Pancreas (tissue), 10 donors: ENCODE measurements at places on chromosomes 4 and X. TPM values are rescaled to one million over a fixed set of nuclear protein-coding genes. Genes with fewer than 3 reads are reported as not detected.

DNA sequence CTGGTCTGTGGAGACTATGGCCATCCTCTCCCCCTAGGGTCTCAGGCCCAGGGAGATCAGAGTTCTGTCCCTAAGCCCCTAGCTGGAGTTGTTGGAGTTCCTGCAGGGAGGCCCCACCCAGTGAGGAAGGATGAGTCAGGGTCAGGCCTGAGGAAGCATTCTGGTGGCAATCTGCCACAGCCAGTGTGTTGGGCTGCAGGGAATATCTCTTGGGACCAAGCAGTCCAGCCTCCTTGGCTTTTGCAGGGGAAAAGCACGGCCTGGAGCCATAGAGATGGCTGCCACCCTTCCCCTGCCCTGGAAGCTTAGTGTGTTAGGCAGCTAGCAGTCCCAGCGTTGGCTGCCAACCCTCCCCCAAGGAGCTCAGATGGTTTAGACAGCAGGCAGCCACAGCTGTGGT, 202.4 kb downstream of the RTL9 start:
- DNase-seq = no peak

DNA sequence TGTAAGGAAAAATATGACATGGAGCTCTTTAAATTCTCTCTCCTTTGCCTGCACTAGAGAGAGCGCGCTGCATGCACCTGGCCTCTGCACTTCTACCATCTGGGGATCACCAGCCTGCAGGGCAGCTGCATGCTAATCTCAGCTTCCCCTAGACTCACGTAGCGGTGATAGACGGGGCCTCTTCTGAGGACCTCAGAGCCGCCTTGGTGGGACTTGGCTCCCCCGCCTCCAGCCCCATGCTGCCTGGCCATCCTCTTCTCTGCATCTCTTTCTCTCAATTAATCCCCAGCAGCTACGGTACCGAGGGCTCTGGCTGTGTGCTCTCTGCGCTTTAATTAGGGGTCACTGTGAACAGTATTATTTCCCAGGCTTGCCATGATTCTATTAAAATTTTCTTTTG, 52.8 kb upstream of the PSAPL1 start:
- no peak for DNase-seq

DNA sequence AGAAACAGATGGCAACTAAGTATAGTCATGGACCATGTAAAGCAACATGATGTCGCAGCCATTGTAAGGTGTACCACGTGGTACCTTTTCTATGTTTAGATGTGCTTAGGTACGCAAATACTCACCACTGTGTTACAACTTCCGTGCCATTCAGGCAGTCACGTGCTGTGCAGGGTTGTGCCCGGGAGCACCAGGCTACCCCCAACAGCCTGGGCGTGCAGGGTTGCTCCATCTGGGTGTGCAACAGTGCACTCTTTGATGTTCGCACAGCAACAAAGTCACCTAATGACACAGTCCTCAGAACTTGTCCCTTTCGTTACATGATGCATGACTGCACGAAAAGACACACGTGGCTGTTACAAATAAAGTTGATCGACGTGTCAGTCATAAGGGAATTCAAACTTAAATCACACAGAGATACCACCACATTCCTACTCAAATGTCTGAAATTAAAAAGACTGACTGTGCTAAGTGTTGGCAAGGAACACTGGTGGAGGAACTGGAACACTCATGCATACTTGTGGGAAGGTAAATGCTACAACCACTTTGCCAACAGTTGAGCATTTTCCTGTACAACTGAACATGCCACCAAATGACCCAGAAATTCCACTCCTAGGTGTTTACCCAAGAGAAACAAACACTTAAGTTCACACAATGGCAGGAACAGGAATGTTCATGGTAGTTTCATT, 24.3 kb downstream of the CPLX1 start:
- no peak for DNase-seq

GRCh38 chr4:108168671-108169523, at the start of gene LEF1:
LEF1 (minus strand) TSS chr4:108168932; CDS start chr4:108167767, 1,165 bp downstream.
- peak; percentile 69 for DNase-seq

GRCh38 chrX:110669572-110669971, 126.0 kb downstream of the CHRDL1 start:
- DNase-seq = no peak

DNA sequence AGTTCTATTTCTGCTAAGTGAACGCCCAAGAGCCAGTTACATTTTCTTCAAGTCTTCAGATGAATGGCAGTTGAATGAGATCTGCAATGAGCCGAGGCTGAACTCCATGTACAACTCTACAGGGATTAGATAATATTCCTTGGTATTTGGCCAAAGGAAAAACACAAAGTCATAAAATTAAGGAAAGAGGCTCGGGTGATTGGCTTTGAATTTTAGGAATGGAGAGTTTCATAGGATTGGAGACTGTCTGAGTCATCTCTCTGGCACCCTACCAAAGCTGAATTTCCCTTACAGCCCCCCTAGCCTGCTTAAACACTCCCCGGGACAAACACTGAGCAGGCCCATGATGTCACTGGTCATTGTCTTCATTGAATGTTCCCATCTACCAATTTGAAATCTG, 188.0 kb upstream of the C1QTNF7 start:
- DNase-seq = no peak

GRCh38 chrX:109441266-109441665, 40.6 kb downstream of the GUCY2F start:
- DNase-seq = no peak

GRCh38 chrX:56800801-56801200, 71.8 kb downstream of the NBDY start:
- no peak for DNase-seq

DNA sequence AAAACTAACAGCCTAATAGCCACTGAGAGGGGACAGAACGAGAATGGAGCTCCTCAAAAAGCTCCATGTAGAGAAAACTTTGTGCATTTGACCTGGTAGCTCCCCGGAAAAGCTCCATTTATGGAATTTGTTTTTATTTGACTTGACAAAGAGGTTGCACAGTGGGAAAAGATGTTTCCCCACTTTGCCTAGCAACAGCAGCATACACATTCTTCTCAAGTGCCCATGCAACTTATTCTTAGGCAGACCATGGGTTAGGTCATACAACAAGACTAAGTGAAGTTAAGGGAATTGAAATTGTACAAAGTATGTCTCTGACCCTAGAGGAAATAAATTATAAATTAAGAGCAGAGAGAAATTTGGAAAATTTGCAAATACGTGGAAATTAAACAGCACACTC, 949.6 kb upstream of the PRKX start:
- no peak for DNase-seq

GRCh38 chrX:135006187-135006586, 15.4 kb downstream of the SMIM10 start:
- DNase-seq = no peak

DNA sequence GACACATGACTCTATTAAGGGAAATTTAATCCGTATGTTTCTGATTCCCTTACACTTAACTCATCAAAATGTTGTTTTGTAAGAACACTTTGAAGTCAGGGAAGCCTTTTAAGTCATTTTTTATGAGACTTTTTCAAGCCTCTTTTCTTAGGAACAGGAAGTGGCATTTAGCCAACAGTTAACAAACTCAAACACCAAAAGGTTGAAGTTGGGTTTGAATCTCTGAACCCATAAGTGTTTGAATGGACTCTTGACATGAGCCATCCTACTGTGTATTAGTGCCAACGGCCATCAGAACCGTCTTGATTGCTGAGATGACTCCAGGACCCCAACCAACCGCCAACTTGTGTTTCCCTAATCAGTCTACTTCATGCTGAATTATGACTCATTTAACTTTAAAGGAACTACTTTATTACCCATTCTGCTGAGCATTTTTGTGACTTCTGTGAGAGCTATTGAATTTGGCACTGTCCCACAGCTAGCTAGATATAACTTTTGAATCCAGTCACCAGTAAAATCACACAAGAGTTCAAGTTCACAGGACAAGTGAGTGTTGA, 209.1 kb upstream of the FAT1 start:
- no peak for DNase-seq

DNA sequence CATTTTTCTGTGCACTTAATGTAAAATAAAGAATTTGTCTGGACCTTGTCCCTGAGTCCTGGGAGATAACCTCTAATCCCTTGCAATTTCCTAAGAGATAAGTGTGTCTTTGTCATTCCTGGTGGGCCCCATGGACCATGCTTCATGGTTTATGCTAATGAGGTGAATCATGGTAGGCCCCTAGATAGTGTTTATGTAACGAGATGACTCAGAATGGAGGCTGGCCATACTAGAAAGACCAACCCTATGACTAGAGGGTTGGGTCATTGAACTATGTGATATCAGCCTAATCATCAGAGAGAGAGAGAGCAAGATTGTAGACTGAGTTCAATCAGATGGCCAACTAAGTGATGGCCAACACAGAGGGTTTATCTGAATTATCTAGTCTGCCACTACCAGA, 64.2 kb upstream of the NHSL2 start:
- DNase-seq = no peak

DNA sequence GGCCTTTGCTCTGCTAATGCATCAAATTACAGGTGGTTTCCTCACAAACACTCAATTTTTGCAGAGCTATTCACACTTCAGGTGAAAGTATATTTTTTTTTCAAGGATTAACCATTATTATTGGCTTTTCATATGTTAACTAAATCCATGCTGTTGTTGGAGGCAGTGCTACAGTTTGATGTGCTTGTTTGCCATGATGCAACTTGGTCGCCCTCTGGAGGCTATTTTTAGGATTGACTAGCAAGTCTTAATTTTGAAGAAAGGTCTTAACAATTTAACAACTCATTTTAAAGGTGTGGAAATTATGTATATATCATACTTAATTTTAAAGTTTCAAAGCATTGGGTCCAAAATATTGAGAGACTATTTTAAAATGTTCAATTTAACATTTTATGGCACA, 168.8 kb upstream of the FAM47A start:
- no peak for DNase-seq

DNA sequence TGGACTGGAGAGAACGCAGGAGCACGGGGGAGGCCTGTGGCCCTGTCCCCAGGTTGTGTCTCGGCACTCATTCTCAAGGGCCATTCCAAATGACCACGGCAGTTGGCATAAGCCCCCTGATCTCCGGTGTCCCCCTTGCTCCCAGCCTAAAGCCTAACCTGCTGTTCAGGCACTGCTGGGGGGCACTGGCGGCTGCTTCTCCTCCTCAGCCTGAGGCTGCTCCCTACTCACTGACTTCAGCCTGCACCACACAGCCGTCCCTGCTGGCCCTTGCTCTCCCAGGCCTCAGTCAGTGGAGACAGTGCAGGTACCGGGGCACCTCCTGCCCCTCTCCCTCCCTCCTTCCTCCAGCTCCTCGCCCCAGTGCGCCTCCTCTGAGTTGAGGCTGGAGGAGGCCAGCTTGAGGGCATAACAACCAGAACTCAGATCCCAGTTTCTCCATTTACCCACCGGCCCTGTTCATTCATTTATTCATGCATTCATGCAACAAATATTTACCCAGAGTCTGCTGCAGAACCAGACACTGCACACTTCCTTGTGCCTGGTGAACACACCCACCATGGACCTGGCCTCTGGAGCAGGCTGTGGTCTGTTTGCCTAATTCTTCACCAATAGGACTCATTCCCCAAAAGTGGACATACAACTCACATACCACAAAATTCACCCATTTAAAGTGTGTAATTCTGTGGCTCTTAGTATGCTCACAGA, 65.0 kb downstream of the CPZ start:
- no peak for DNase-seq

DNA sequence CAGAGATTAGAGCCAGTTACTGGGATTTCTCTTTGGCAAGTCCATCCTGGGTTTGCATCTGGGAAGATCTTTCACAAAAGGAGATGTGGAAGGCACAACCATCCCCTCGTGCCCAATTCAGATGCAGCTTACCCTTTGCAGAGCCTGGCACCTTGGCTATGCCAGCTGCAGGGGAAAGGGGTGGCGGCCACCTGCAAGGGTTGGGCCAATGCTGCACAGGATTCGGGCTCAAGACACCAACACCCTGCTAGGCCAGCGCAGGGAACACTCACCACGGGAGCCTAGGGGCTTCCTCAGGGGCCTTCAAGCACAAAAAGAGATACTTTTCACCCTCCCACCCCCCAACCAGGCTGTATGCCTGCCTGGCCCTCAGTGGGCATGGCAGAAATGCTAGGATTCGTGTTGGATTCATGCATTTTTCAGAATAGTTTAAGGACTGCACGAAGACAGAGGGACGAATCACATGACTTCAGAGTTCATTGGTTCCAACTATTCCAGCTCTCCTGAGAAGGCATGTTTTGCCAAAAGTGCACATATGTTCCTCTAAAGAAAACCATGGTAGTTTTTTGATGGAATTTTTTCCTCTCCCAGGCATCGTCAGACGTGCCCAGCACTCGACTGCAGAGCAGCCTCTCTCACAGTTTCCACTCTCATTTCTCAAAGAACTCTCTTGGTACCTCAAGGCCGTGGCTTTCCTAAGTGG, 94.4 kb downstream of the PHKA2 start:
- no peak for DNase-seq

- no peak for DNase-seq
Observed at GRCh38 chr4:98544141-98544817, 114.1 kb downstream of the TSPAN5 start.

DNA sequence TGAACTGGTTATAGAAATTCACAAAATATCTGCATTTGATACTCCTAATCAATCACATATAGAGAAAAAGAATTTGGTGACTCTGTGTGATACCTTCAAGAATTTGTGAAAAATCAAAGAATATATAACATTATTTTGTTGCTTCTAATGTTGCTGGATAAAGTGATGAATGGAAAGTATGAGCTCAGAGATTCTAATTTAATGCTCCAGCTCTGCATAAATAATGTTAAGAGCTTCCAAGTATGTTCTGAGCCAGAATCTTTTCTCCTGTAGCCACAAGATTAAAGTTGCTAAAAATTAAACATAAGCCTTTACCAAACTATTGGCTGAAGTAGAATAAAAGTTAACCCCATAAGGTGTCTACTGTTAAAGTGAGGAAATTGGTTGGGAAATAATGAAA, 294.7 kb upstream of the CT83 start:
- no peak for DNase-seq

GRCh38 chr4:37951461-37952352, 8.5 kb upstream of the PTTG2 start:
- no peak for DNase-seq

GRCh38 chr4:1933700-1934099, 62.5 kb downstream of the NSD2 start:
- DNase-seq = peak; percentile 29

The SPINK2 gene
- total RNA-seq = not detected

The PDE6B gene
- total RNA-seq = 3.2 TPM

The THOC2 gene
- total RNA-seq = 26.8 TPM

The GAGE12H gene
- total RNA-seq = not detected

The ELMOD2 gene
- 12.9 TPM for total RNA-seq

The DCAF8L2 gene
- total RNA-seq = not detected

The KLHL2 gene
- 4.8 TPM for total RNA-seq

The GABRE gene
- total RNA-seq = 14.0 TPM

The MAGED4 gene
- 1.4 TPM for total RNA-seq

The FAM114A1 gene
- 18.0 TPM for total RNA-seq

The CAPN6 gene
- 5.0 TPM for total RNA-seq

The GPR82 gene
- not detected for total RNA-seq

The NOX1 gene
- not detected for total RNA-seq
